Esophagus muscularis mucosa (tissue), 4 donors: ENCODE measurements at places on chromosomes 7 and 10.

GRCh38 chr10:4427532-4427931, 398.5 kb upstream of the AKR1E2 start:
- no peak for DNase-seq

- no peak for DNase-seq
Measured at GRCh38 chr7:96734343-96734742, 24.7 kb upstream of the SEM1 start.

- DNase-seq, result no peak
Measured at GRCh38 chr10:47388879-47389278, 4.8 kb upstream of the ZNF488 start.

GRCh38 chr7:142177869-142178268, 66.4 kb downstream of the MGAM2 start:
- DNase-seq, result no peak

- DNase-seq, result no peak
Measured at GRCh38 chr7:17962652-17963051, 22.4 kb upstream of the SNX13 start.

DNA sequence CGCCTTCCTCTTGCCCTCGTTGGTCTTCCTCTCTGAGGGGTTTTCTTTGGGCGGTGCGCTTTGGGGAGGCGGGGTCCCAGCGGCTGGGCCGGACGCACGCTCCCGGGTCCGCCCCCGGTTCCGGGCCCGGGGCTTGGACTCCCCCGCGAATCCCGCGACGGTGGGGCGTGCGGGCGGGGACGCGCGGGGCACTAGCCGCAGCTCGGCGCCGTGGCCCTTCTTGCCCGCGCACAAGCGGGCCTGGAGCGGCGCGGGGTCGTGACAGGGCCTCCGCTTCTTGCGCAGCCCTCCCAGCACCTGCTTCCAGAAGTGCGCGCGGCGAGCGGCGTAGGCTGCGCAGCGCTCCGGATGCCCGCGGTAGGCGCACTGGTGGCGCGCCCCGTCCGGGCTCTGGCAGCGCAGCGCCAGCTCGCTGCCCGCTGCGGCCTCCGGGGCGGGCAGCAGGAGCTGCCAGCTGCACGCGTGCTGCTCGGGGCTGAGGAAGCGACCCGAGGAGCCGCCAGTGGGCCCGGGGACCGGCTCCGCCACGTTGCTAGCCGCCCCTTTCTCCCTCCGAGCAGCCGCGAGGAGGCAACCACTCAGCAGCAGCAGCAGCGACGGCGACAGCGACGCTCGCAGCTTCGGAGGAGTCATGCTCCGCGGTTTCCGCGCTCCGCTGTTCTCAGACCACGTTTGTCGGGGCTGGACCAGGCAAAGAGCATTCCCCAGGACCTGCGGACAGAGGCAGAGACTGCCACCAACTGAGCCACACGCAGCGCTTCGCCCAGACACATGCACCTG, 759 bp downstream of the FGFBP3 start:
- no peak for DNase-seq

DNA sequence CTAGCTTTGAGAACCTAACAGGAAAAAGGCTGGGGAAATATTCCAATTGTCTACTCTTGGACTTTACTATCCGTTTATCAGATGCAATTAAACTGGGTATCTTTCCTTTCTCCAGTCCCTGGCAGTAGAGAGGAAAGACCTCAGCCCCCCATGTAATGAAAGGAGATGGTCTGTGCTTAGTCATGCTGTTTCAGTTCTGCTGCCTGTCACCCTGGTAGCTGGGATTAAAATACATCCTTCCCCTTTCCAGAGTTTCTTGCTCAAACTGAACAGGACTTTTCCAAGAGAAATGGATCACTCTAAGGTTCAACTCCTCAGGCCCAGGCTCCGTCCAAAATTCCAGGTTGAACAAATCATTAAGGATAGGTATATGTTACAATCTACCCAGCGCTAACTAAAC, 202.9 kb downstream of the PTEN start:
- DNase-seq, result no peak

- DNase-seq, result no peak
Measured at GRCh38 chr7:104980440-104980839, 33.6 kb upstream of the KMT2E start.

DNA sequence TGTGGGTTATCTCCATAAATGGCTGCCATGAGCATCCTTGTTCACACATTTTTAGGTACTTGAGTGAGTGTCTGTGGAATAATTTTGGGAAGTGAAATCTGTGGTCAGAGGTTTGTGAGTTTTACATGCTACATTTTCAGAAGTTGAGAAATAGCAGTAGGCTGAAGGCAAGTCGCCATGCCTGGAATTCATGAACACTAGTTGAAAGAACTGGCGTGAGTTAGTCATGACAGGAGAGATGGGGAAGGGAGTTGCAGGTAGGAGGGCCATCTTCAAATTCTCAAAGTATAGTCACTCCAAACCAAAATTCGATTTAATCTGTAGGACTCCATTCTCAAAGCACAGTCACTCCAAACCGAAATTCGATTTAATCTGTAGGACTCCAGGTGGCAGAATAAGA, 89.6 kb downstream of the EGFR start:
- DNase-seq, result no peak

DNA sequence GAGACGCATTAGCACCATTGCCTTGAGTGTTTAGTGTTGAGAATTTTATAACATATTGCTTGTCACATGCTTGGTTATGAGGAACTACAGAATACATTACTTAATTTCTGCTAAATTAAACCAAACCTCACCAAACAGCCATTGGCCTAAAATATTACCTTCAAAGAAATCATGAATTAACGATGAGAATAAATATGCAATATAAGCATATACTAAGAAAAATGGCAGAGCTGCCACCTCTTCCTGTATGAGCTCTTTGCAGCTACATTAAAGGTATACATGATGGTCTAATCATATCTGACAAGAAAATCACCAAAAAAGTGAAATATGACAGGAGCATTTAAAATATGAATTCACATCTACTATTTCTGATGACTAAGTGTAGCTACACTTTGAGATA, 5.2 kb upstream of the RHEB start:
- DNase-seq, result no peak

DNA sequence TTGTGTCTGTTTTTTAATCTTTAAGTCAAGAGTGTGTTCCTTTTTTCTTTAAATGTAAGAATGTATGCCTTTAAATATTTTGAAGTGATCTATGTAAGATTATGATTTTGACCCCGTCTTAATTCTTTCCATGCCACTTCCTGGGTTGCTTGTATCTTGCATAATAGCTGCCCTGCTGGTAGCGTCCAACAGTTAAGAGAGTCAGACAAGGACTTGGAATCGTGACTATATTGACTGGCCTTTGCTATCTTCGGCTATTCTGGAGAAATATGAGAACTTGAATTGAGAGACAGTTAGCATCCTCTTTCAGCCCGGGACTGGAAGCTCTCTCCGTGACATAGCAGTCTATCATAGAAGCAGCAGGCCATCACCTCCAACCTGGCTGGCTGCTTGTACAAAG, 13.0 kb downstream of the NRP1 start:
- DNase-seq, result no peak

- DNase-seq, result no peak
Measured at GRCh38 chr10:75209086-75209920, 1.3 kb upstream of the VDAC2 start.

- DNase-seq, result no peak
Measured at GRCh38 chr7:14751461-14751860, 151.1 kb downstream of the DGKB start.
